ENCODE measurements at places on chromosomes 4 and X.

DNA sequence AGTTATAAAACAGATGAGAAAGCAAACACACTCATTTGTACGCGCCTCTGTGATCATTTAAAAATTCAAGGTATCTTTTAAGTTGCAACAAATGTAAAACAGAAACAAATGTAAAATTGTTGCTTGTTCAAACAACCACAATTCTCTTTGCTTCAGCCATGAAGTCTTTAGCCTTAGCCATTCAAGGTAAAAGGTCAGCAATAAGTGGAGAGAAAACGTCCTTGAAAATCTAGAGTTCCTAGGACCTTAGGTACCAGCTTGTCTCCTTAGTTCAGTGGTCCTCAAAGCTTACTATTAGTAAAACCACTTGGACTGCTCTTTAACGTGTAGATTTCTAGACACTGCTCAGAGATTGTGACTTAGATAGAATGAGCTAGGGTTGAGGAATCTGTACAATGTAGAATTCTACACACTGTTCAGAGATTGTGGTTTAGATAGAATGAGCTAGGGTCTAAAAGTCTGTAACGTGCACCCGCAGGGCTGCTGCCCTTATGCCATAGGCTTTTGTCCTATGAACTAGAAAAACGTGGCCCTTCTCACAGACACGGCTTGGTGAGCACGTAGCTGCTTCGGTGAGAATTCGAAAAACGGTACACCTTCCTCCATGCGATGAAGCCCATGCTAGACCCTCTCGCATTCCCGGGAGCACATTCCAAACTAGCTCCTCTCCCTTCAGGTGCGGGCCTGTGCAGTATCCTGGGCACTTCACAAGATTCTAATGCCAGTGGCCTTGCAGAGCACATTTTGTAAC, 1.7 kb downstream of the PLAC8 start:
- peak; percentile 16 for DNase-seq

DNA sequence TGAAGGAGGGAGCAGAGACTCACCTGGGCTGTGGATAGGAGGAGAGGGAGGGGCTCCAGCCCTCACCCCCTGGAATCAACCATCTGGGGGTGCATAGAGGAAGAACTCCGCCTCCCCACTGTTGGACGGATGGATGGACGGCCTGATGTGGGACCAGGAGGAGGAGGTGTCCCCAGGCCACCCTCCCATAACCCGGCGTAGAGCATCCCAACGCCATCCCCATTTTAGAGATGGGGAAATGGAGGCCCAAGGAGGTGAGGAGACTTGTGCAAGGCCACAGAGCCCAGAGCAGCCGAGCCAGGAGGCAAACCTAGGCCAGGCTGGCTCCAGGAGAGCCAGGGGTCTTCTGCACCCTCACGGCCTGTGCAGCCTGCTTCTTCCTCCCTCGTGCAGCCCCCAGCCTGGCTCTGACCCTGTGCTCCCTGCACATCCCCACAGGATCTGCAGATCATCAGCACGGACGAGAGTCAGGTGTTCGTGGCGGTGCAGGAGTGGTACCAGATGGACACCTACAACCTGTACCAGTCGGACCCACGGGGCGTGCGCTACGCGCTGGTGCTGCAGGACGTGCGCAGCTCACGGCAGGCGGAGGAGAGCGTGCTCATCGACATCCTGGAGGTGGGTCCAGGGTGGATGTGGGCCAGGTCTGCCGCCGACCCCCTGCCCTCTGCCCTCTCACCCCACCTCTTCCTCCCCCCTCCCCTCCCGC, 241.0 kb upstream of the PSAPL1 start:
- DNase-seq, result no peak

GRCh38 chr4:74397748-74398426, 32.9 kb downstream of the EREG start:
- no peak for DNase-seq

DNA sequence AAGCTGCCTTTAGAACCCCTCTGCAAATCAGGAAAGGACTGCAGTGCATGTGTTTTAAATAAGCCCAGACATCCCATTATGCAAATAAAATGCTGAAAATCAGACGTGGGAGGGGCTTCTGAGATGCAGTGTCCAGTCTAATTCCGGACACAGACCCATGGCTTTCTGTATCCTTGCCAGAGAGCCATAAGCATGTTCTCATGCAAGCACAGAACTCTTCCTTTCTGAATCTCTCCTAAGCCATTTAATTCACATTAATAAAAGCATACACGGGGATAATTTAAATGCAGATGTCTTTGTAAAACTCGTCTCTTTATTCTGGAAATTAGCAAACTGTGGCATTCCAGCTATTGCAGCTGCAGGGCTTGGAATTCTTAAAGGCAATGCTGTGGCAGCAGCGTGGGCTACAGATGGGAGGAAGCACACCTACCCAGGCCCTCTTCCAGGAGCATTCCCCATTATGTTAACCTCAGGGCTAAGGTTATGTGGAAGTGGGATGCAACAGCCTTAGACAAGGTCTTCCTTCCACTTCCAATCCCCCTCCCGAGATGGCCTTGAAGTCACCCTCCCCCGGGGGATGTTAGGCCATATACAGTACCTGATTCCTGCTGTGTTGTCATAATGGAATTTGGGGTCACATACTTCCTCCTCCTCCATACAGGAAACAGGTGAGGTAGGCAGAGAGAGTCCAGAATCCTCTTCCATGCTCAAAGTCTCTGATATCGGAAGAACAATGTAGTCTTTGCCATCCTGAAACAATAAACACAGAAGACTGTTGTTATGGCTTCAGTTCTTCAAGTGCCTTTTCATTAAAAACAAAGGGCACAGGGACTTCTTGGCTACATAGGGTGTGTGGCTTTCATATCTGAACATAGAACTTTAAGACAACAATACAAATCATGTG, 38.1 kb downstream of the KDR start:
- DNase-seq, result peak; percentile 16

DNA sequence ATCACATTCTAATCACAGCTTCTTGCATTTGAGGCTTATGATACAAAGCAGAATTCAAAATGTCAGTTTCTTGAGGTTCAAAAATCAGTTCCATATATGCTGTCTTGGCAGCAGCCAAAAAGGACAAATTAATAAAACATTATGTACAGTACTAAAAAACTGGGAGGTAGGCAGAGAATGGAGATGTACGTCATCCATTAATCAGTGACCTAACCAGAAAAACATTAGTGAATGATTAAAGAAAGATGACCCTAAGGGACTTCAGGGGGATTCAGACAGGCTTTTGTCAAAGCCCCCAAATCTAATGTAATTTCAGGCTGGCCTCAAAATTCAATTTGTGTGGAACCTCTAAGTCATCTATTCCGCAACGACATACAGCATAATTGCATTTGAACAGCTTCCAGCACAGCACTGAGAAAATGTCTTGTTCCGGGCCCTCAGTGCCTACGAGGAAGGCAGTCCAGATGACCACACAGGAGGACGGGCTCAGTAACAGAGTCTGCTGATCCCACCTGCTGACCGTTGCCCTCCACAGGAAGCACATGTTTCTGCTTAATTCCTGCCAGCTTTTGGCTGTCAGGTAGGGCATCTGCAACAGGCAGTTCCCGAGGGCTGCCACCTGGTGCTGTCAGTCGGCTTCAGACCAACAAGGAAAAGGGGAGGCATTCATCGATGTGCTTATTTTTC, 83.8 kb upstream of the HHIP start:
- DNase-seq, result no peak

GRCh38 chr4:174713181-174713580, 115.9 kb downstream of the GLRA3 start:
- DNase-seq, result no peak

DNA sequence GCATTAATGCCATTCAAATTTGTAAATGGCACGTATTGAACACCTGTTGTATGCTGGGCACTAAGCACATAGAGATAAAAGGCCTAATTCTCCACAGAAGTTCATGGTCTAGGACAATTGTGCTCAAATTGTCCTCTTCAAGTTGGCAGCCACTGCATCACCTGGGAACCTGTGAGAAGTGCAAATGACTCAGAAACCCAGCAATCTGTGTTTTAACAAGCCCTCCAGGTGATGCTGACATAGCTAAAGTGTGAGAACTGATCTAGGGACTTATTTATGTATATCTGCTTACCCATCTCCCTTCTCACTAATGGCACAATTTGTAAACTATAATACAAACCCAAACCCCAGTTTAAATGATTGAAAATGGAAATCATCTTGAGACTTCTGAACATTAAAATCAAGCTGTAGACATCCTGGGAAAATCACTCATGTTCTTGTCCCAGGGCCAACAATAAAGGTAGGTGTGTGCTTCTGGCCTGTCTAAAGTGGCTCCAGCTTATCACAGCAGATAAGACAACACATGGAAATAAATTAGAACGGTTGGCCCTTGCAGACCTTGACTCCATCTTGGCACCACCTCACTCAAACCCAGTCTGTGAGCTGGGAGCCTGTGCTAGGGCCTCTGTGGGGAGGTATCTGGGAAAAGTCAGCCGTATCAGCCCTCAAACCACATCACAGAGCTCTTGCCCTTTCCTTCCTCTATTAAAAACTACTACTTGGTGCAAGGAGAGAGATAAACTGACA, 46.8 kb downstream of the UCHL1 start:
- no peak for DNase-seq

DNA sequence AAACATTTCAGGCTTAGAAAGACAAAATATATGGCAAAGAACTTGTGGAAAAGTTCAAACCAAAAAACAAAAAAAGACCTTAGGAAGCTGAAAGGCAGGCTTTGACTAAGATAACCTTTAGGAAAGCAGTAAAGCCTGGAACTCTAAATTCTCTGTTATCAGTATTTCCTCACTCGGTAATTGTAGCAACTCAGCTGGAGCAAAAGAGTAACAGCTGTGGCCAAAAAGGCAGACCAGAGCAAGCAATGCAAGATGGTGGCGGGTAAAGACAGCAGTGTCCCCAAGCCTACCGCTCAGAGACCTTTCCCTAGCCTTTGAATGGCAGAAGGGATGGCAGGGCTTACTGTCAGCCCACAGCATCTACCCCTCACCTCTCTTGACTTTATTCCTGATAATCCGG, 63.1 kb upstream of the KLHL13 start:
- no peak for DNase-seq

DNA sequence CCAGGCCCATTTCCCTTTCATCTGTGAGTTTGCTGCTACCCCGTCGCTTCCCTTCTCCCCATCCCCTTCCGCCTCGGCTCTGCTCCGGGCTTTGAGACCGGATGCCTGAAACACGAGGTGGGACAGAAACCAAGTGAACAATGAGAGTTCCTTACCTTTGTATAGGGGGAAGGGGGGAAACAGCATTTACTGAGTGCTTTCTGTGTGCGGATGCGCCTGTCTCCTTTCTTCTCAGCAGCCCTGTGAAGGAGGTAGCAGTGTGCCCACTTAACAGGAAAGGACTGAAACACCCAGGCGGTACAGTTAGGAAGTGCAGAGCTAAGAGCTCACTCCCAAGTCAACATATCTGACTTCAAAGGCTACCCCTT, 43.2 kb upstream of the TMSB15B start:
- peak; percentile 43 for DNase-seq

- DNase-seq, result peak; percentile 72
Measured at GRCh38 chrX:20274121-20274520, 7.4 kb upstream of the RPS6KA3 start.

DNA sequence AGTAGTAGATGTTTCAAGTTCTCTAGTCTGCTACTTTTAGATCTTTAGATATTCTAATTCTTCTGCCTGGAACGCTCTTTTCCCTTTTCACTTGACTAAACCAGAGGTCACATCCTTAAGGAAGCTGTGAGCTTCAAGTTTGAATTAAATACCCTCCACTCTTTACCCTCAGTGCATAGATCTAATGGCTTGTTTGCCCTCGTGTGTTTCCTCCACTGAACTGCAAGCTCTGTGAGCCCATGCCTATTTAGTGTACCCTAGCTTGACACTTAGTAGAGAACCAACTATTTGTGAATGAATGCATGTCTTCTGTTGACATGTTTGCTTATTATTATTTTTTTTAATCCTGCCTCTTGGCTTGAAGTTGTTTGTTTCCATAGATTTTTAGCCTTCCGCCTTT, 138.3 kb downstream of the PDE5A start:
- DNase-seq, result peak; percentile 20

GRCh38 chr4:175882891-175883290, 70.8 kb upstream of the GPM6A start:
- no peak for DNase-seq

DNA sequence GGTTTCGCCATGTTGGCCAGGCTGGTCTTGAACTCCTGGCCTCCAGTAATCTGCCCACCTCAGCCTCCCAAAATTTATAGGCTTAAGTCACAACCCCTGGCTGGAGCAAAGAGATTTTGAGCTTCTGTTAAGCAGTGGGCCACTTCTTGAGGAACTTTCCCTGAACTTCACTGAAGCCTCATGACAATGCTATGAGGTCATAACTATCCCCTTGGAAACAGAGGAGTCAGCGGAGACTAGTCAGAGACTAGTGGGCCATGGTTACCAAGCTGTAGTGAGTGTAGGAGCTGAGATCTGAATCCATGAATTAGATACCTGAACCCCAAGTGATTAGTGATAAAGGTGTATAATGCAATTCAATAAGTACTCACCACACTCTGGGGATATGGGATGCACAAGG, 145.1 kb upstream of the MSX1 start:
- DNase-seq, result peak; percentile 38

DNA sequence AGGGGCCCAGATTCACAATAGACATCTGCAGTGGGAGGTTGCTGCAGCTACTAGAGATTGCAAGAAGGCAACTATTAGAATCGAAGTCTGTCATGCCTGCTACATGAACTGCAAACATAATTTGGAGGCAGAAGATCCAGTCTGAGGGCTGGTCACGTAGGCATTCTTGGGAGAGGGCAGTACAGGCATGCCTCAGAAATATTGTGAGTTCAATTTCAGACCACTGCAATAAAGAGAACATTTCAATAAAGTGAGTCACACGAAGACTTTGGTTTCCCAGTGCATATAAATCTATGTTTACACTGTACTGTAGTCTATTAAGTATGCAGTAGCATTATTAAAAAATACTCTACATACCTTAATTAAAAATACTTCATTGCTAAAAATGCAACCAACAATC, 585.8 kb upstream of the FAT1 start:
- peak; percentile 87 for DNase-seq

- no peak for DNase-seq
Measured at GRCh38 chr4:118318931-118319330, 33.9 kb downstream of the PRSS12 start.

DNA sequence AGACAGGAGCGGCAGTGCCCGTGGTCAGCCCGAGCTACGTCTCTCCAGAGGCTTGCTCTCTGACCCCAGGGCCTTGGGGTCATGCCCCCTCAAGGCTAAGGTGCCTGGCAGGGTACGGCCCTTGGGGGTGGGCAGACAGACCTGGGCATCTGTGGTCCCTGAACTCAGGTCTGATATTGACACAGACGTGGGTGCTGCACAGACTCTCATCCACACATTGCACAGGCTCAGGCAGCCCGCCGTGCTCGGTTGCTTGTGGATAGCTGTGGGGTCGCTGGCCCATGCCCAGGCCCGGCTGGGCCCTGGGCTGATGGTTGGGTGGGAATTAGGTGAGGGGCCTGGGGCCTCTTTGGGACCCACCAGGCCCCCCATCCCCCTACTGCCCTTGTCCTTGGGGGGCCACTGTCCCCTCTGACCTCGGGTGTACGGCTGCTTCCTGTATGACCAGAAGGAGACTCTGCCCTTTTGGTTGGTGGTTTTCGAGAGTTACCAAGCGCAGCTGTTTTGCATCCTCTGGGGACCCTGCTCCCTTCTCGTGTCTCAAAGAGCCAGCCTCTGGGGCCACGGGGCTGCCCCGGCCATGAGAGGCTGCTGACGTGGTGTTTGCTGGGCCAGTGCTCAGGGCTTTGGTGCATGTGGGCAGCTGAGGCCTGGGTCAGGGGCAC, 10.1 kb downstream of the FGFRL1 start:
- no peak for DNase-seq

GRCh38 chrX:137930533-137930932, 364.6 kb downstream of the ZIC3 start:
- no peak for DNase-seq

- peak; percentile 30 for DNase-seq
Measured at GRCh38 chr4:26964512-26964911, 103.9 kb downstream of the STIM2 start.

GRCh38 chrX:13279279-13280018, 40.4 kb downstream of the ATXN3L start:
- peak; percentile 56 for DNase-seq

Data from fibroblast of skin of scalp (primary cell).